ENCODE measurements at places on chromosomes 3 and 15.

DNA sequence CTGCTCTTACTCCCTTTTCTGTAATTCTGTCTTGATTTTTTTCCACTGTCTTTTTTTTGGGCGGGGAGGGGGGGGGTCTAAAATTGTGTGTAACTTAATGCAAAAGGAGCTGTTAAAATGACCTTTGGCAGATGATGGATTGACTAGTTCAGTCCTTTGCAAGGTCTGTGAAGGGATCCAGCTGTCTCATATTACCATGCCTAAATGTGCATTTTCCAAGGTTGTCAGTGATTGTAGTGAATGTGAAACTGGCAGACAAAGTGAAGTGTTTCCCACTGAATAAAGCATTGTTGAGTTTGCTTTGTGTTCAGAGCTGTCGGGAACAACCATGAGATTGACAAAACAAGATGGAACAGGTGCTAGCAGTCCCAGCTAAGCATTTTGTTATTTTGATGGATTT lies 110.1 kb upstream of the SKOR1 start:
- DNase-seq = no peak

DNA sequence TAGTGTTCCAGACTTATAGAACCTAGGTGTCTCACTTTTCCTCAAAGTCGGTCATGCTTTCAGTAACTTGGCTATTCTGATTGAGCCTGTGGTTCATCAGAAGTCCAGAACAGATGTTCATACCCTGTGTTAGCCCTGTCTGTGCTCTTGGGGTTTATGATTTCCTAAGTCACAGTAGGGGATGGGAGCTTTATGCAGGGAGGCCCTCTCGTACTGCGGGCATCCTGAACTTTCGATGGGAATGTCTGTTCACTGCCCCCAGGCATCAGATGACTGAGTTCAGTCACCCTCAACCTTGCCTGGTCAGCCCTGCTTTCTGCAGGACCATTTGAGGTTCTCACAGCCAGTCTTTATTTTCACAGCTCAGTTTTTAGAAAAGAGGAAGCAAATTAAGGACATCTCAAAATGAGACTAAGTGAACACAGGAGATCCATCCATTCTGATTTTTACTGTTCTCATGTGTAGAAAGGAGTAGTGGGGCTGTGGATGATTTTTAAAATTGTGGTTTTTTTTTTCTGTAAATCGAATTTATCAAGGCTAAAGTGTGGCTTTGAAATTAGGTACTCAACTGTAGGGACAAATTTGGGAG lies 71.3 kb downstream of the CMTM8 start:
- DNase-seq = no peak

DNA sequence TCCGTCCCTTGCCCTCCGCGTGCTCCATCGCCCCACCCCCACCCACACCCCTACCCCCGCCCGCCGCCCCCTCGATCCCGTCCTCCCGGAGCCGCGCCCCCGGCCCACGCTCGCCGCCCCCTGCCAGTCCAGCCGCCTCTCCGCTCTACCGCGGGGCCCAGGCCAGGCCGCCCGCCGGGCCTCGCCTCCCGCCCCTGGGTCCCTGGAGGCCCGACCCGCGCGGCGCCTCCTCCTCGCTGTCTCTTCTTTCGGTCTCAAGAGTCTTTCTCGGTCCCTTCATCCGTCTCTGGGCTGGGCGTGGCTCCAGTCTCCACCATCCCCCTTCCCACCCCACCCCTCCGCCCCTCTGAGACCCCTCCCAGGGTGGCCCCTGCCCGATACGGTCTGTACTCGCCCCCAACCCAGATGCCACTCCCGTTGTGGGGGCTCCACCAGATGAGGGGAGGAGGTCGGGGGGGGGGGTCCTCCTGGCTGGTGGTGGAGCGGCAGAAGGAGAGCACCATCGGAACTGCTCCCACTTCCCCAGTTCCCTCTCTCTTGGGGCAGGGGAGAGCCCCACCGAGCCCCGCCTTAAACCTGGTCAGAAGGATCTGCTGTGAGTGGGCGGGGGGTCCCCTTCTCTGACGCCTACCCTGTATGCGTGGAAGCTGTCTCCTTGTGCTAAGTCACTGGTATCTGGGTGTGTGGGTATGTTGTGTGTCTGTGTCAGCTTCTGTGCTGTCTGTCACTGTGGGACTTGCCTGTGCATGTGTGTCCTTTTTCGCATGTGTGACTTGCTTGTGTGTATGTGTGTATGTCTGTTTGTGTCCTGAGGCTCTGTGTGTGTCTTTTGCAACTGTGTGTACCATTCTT lies 1.0 kb downstream of the PRKCD start:
- DNase-seq = no peak

DNA sequence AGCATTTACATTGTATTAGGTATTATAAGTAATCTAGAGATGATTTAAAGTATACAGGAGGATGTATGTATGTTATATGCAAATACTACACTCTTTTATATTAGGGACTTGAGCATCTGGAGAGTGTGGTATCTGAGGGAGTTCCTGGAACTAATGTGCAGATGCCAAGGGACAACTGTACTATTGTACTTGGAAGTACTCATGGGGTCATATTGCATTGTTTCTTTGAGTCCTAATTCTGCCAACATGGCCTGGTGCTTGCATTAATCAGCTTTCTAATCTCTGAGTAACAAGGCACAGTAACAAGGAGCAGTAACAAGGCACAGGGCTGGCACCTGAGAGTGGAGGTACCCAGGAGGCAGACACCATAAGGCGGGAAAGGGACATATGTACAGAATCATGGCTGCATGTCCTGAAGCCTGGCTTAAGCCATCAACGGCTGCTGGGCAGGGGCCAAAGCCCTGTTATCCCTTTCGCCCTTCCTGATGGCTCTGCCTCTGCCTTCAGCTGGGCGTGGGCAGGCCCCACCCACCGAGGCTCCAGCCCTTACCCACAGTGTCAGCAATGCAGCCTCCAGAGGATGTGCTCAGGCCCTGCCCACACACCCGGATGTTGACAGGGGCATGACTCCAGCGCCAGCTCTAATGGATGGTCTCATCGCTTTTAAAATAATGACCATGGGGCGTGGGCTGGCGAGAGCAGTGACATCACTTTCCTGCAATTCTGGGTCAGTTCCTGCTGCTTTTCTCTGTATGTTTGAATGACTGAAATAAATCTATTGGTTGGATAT lies 22.9 kb downstream of the CEMIP start:
- no peak for DNase-seq

- no peak for DNase-seq
Observed at GRCh38 chr3:45567730-45568172, 26.8 kb upstream of the LIMD1 start.

- DNase-seq = no peak
Observed at GRCh38 chr3:132211896-132212295, 105.3 kb upstream of the ACP3 start.

GRCh38 chr3:177322881-177323280 lies 125.6 kb upstream of the TBL1XR1 start:
- no peak for DNase-seq

- DNase-seq = no peak
Observed at GRCh38 chr15:100241572-100242482, 99.9 kb downstream of the ADAMTS17 start.

DNA sequence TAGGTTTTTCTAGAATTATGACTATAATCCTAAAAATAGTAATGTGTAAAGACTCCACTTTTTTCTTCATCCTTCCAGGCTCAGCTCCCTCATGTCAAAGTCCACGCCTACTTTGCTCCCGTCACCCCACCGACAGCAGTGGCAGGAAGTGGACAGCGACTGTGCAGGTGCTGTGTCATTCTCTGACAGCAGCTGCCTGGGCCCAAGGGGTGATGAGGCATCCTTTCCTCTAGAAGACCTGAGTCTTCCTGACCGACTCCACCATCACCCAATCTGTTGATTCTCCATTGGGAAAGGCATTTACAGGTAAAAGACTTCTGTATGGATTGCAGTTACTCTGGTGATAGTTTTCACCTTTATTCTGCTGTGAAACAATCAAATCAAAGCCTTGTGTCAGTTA lies 54.8 kb downstream of the UBP1 start:
- DNase-seq = no peak

DNA sequence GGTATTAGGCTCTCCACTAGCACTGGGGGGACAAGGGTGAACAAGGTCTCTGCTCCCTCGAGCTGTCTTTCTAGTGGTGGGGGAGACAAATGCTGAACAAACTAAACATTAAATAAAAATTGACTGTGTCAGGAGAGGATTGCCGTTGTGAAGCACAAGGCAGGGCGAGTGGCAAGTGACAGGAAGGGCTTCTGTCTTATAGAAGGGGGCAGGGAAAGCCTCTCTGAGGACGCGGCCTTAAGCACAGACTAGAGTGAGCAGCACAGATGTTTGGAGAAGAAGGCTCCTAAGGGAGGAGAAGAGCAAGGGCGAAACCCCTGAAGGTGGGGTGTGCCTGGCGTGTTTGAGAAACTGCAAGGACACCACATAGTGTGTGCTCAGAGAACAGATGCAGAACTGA lies 50.9 kb upstream of the ATP2B2 start:
- no peak for DNase-seq

DNA sequence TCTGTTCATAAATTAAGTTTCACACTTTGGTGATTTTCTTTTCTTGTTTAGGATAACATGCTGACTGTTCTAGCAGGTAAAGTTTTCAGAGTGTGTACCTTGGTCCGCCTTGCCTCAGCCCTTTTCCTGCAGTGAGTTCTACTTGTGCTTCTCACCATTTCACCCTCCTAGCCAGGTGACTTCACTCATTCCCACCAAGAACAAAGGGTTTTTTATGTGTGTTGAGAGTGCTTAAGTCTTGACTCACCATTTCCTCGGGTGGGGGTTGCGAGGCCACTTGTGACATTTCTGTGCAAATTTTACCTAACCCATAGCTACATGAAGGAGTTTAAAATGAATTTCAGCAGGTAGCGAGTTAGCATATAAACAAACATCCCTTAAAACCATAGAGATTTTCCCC lies 81.4 kb downstream of the C3orf38 start:
- no peak for DNase-seq

DNA sequence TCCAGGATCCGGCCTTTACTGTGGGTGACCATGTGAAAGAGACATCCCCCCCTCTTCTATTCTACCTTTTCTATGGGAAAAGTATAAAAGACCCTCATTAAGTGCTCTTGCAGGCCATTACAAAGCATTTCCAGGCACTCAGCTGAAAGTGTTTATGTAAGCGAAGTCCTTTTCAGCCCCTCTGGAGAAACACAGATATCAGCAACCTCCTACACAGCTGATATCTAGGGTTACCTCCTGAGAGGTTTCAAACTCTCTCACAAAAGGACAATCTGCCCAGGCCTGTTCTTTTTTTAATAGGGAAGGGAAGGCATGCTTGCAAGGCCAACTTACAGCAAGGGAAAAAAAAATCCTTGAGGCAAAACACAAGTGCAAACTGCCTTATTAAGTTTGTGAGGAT lies 12.6 kb downstream of the ETV5 start:
- DNase-seq = no peak

- no peak for DNase-seq
Observed at GRCh38 chr15:38672814-38673670, 108.4 kb upstream of the RASGRP1 start.

- DNase-seq = no peak
Observed at GRCh38 chr3:82938821-82939328, 1177.4 kb upstream of the GBE1 start.

DNA sequence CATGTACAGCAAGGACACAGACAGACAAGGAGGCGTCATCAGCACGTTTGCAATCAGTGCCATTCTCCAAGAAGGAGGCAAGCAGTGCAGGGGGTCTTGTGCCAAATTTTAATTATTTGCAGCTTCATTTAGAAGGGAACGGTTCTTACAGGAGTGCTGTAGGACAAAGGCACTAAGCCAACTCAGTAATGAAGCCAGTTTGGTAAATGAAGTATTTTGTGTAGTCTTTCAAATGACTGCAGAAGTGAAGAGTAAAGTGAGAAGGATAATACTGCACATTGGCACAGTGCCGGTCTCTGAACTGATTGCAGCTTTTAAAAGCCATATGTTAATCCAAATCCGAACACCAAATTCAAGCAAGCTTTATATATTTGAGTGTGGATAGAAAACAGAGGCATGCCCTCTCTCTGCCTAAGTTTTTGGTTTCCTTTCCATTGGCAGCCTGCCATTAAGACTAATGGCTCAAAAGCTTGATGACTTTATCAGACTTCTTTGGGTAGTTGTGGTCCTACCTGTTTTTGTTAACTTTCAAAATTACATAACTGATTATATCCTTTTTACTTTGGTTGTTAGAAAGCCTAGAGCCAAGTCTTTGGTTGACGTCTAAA lies 101.3 kb downstream of the SENP2 start:
- no peak for DNase-seq

DNA sequence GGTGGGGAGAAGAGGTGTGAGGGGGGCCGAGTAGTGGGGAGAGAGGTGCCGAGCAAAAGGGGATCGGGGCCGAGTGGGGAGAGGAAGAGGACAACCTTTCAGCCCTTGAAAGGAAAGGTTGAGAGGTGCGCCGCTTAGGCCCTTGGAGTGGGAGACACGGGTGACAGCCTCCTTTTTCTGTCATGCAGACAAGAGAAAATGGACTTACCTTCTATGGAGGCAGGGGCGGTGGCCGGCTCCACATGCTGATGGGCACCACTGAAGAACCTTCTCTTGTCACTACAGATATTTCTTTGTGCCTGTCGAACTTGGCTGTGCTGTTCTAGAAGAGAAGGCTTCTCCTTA lies 421 bp downstream of the KLHL18 start:
- DNase-seq = no peak

DNA sequence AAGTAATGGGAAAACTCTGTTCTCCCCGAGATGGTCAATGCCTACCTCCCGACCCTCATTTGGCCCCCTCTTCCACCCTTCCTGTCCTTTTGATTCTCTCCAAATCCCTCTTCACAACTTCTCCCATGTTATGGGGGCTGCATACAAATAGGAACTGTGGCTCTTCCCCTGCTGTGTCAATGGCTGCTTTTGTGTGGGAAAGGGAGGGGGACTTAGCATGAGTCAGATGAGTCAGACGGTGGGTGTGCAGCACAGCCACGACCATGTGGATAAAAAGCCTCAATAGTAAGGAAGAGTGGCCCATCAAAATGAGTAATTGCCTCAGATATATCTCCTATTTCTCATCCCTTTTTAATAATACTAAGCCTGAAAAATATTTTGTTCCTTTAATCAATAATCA lies 31.9 kb downstream of the SPATA16 start:
- DNase-seq = no peak

- DNase-seq = no peak
Observed at GRCh38 chr3:141336672-141337522, 31.4 kb upstream of the ZBTB38 start.

DNA sequence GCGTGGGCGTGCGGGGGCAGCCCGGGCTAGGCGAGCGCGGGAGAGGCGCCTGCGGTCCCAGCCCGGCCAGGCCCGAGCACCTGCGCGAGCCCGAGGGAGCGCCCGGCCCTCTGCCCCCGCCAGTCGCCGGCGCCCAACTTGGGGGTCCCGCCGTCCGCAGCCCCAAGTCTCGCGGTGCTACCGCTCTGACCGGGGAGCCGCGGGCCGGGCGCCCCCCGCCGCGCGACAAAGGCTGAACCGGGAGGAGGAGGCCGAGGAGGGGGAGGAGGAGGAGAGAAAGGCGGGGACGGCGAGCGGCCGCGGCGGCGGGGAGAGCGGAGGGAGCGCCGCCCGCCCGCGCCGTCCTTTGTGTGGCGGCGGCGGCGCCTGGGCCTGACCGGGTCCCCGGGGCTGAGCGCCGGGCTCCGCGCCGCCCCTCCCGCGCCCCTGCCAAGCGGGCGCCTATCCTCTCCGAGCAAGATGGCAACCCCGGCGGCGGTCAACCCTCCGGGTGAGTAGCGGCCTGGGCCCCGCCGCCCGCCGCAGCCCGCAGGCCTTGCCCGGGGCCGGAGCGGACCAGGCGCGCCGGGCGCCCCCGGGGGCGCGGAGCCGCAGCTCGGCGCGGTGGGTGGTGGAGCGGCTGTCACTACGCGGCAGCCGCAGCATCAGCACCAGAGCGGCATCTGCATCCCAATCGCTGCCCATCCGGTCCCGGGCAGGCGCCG lies at the start of gene ARNT2:
ARNT2 (plus strand) TSS at position 326 of the 704 bp plus-strand sequence; CDS start at position 460, 134 bp downstream.
- peak; percentile 72 for DNase-seq
